ENCODE measurements at places on chromosomes 13 and 19. TPM values are rescaled to one million over a fixed set of nuclear protein-coding genes. Genes with fewer than 3 reads are reported as not detected.
A peak's percentile ranks its signal among the peaks of the same experiment; 100 is the strongest.

PVR gene
- total RNA-seq, result 40.8 TPM

GRCh38 chr13:50850445-50850844, 7.0 kb upstream of the DLEU7 start:
- H3K4me3 ChIP-seq, result no peak overlapping the region
- no peak overlapping the region for H3K27ac ChIP-seq
- no peak for DNase-seq
- H3K27me3 ChIP-seq, result no peaks in the 10 kb centered on the region
- H3K36me3 ChIP-seq, result no peaks in the 10 kb centered on the region
- no peaks in the 10 kb centered on the region for H3K4me1 ChIP-seq

DNA sequence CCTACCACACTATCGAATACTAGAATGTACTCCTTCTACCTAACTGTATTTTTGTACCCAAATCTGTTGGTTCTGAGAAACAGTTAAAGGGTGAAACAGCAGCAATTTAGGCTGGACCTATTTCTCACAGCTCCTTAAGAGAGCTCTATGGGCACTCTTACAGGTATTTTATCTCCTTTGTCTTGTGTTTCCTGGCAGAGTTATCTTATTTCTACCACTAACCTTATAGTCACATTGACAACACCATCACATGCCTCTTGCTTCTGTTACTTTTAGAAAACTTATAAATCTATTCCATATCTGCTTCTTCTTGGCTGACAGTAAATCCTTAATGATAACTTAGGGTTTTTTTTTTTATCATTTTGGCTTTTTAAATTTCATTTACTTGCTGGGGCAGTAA, 130.7 kb downstream of the MYO16 start:
- H3K4me1 ChIP-seq, result no peaks in the 10 kb centered on the region
- H3K27me3 ChIP-seq, result no peaks in the 10 kb centered on the region
- H3K27ac ChIP-seq, result no peak overlapping the region
- no peak overlapping the region for H3K4me3 ChIP-seq
- DNase-seq, result no peak

DNA sequence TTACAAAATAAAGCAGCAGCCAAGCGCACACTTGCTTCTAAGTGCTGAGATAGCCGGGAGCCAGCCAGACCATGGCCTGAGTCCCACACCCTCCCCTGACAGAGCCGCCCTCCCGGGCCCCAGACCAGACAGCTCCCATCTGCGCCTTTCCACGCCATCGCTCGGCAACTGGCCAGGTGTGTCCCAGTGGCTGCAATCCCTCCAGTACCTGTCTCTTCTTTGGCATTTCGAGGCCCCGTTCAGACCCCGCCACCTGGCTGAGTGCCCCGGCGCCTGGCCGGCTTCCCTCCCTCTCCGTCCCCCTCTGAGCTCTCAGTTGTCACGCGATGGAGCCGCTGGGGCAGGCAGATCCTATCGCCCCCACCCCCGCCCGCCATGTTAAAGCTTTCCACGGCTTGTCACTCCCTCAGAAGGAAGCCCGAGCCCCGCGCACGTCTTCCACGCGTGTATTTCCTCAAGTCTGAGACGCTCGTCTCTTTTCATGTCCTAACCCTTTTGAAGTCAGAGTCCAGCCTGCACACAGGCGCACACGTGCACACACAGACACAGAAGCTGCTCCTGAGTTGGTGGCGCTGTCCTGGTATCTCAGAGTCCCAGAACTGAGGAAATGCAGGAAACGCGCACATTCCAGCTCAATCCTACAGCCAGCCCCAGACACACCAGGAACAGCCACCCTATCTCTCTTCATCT, 7.9 kb downstream of the MLLT1 start:
- peak overlapping the region; percentile 87 for H3K27ac ChIP-seq
- peak overlapping the region; percentile 31 for H3K4me3 ChIP-seq
- no peaks in the 10 kb centered on the region for H3K27me3 ChIP-seq
- peak; percentile 85 for DNase-seq
- peaks cover 89% of the 10 kb centered on the region for H3K4me1 ChIP-seq

DNA sequence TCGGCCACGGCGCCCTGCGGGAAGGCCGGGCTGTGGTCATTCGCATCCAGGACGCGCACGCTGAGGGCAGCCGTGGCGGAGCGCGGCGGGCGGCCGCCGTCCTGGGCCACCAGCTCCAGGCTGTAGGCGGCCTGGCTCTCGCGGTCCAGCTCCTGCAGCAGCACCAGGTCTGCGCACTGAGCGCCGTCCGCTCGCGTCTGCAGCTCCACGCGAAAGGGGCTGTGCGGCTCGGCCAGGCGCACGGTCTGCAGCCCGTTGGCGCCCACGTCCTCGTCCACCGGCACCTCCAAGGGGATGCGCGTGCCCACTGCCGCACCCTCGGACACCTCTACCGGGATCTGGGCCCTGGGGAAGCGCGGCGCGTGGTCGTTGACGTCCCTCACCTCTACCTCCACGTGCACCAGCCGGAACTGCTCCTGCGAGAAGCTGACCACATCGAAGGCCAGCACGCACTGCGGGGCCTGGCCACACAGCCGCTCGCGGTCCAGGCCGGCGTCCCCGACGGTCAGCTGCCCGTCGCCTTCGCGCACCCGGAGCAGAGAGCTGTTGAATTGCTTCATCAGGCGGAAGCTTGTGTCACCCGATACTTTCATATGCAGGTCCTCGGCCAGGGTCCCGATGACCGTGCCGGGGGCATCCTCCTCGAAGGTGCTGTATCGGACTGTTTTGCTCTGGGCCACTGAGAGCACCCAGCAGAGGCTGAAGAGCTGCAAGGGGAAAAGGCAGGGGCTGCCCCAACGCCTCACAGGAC, 583 bp downstream of the PCDH8 start:
- no peaks in the 10 kb centered on the region for H3K36me3 ChIP-seq
- no peak overlapping the region for H3K27ac ChIP-seq
- DNase-seq, result no peak
- no peak overlapping the region for H3K4me3 ChIP-seq

SLC25A41 gene
- not detected for total RNA-seq

- no peaks in the 10 kb centered on the region for H3K27me3 ChIP-seq
- H3K36me3 ChIP-seq, result no peaks in the 10 kb centered on the region
- no peak for DNase-seq
- H3K4me1 ChIP-seq, result no peaks in the 10 kb centered on the region
- H3K4me3 ChIP-seq, result no peak overlapping the region
Observed at GRCh38 chr19:19746286-19747213, 13.6 kb upstream of the ZNF14 start.

- no peak overlapping the region for H3K27ac ChIP-seq
- DNase-seq, result no peak
- H3K4me3 ChIP-seq, result no peak overlapping the region
- H3K36me3 ChIP-seq, result no peaks in the 10 kb centered on the region
- no peaks in the 10 kb centered on the region for H3K4me1 ChIP-seq
Observed at GRCh38 chr13:74715718-74716117, 581.5 kb upstream of the KLF12 start.

Data from upper lobe of right lung (tissue), 1 donor.